ENCODE measurements at places on chromosomes 2 and 18.

GRCh38 chr2:106570316-106570715, 83.2 kb downstream of the CD8B2 start:
- no peak for DNase-seq

- no peak for DNase-seq
Measured at GRCh38 chr2:152513681-152514080, 178.7 kb downstream of the FMNL2 start.

- DNase-seq = no peak
Measured at GRCh38 chr2:122886479-122887145, 1131.2 kb downstream of the TSN start.

DNA sequence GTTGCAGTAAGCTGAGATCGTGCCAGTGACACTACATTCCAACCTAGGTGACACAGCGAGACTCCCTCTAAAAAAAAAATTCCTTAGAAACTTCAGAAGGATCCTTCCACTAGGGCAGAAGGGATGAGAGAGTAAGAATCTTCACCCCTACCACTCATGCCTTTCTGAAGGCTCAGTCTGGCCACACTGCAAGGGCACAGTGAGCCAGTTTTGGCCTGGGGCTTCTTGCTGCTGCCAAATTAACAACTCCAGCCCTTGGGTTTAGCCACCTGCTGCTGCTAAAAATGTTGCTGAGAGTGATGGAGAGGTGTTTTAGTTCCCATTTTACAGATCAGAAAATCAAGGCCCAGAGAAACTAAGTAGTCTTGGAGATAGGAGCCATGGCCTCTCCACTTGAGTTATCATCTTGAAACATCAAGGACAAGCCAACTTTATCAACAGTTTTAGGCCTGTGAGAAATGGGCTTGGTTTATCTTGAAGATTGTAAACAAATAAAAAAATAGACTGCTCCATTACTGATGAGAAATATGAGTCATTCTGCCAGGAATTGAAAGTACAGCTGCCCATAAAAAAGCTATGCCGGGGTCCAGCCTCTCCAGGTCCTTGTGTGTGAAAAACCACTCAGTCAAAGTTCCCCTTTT, 31.9 kb upstream of the CASP8 start:
- DNase-seq = no peak

DNA sequence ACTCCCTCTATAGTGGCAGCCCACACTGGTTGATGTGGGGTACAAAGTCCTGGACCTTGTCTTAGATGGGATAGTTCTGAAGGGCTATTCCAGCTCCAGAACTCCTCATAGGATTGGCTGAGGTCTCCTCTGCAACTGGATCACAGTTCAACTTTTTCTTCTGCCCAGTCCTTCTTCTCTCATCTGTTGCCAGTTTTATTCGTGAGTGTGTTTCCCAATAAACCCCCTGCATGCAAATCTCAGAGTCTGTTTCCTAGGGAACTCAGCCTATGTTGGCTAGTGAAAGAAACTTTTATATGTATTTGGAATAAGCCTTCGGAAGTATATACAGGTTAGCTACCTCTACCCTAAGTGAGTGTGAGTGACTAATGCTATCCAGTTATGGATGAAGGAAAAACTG, 823.4 kb downstream of the SLC4A3 start:
- DNase-seq = no peak

DNA sequence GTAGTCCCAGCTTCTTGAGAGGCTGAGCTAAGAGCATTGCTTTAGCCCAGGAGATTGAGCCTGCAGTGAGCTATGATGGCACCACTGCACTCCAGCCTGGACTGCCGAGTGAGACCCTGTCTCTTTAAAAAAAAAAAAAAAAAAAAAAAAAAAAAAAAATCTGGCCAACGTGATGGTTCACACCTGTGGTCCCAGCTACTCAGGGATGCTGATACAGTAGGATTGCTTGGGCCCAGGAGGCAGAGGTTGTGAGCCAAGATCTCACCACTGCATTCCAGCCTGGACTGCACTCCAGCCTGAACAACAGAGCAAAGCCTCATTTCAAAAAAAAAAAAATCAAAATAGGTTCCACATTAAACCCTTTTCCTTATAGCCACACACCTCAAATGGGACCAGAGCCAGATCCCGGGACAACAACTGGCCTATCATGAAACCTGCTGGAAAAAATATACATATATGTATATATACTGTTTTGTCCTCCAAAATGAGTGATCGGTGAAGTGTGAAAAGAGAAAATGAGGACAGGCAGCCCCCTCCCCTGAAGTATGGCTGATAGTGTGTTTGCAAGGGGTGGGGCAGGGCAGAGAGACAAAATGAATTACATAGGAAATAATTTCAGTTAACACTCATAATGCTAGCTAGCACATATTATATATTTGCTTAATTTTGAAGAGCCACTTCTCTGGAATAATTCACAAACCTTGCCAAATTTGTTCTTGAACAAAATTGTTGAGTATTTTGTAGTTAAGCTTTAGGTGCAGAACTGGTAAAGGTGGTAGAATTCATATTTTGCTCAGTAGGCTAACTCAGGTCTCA, 22.9 kb downstream of the MAPRE2 start:
- DNase-seq = no peak

- no peak for DNase-seq
Measured at GRCh38 chr2:183195397-183195796, 71.2 kb downstream of the NUP35 start.

DNA sequence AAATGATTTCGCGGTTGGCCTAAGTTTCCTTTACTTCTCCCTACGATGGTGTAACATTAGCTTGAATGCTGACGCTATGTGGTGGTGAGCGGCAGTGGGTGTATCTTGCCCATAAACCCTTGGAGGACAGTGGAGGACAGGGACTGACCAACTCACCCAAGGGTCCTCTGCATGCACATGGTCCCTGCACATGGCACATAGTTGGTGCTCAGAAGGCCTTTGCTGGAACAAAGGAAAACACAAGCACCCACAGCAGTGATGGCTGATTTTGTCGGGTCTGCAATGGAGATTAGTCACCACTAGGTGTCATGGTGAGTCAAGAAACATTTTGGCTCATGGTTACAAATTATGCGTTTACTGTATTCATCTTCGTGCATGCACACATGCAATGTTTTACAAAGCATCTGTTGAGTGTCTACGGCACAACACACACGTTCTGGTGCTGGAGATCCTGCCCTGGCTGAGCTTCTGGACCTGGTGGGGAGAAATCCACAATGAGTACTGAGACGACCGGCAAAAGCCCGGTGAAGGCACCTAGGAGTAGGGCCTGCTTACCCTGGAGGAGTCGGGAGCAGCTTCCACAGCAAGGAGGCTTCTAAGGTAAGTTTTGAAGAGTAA, 44.0 kb downstream of the PDCL3 start:
- DNase-seq = no peak

DNA sequence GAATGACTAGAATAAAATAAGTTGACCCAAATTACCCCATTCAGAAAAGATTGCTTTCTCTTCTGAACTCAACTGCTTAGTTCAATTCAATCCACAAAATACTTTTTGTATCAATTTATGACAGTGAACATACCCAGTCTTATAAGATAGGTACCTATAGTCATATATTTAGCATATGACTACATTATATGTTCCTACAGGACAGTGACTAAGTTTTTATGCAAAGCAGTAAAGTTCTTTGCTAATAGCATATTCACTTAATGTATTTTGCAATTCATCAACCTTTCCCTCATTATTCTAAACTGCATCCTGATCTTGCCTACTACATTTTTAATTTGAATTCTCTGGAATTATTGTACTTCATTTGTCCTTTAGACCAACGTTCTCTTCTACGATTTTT, 30.3 kb upstream of the C2orf15 start:
- DNase-seq = no peak

- DNase-seq = no peak
Measured at GRCh38 chr18:22485808-22486244, 68.1 kb upstream of the CTAGE1 start.

DNA sequence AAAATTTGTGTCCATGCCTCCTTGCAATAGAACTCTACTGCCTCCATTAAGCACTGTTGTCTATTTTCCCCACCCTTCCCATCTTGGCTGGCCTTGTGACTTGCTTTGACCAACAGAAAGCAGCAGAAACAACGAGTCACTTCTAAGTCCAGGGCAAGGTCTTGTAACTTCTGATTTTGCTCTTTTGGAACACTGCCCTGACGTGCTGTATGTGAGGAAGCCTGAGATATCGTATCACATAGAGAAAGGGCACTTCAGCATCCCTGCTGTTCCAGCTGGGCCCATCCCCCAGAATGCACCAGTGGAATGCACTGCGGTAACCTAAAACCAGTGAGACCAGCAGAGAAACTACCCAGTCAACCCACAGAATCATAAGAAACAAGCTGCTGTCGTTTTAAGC, 28.1 kb downstream of the NCKAP1 start:
- DNase-seq = no peak

DNA sequence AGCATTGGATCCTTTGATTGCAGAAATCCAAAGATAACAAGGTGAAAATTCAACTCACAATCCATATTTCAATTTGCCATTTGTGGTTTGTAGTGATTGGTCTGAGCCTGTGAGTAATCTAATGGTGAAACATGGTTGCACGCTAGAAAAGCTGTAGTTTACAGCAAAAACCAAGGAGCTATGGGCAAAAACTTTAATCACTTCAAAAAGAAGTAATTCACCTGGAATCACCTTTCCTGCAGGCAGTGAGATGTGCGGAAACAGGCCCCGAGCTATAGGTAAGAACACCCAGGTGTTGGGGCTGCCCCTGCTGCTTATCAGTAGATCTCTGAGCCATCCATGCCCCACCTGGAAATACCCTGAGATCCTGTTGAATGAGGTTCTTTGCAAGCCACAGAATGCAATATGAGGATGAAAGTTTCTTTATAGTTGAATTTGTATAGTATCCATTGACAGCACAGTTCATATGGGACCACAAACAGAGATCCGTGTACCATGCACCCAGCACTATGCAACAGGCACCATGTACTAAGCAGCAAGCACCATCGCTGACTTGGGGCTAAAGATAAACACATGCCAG, 208.2 kb downstream of the SPP2 start:
- DNase-seq = no peak
